ENCODE measurements at places on chromosomes 4 and X. TPM values are rescaled to one million over a fixed set of nuclear protein-coding genes. Genes with fewer than 3 reads are reported as not detected.

DNA sequence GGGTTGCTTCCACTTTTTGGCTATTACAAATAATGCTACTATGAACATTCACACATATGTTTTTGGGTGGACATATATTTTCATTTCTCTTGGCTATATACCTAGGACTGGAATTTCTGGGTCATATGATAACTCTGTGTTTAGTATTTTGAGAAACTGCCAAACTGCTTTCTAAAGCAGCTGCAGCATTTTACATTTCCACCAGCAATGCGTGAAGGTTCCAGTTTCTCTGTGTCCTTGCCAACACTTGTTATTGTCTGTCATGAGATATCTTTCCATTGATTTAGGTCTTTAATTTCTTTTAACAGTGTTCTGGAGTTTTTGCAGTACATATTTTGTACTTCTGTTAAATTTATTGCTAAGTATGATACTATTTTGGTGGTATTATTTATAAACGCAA is 48.3 kb downstream of the CLCN5 start:
- H3K4me3 ChIP-seq = no peak overlapping the region
- DNase-seq = no peak
- H3K4me1 ChIP-seq = no peaks in the 10 kb centered on the region
- H3K27ac ChIP-seq = no peak overlapping the region
- H3K27me3 ChIP-seq = no peaks in the 10 kb centered on the region

GRCh38 chrX:39541881-39542280 is 555.9 kb downstream of the BCOR start:
- H3K4me3 ChIP-seq = no peak overlapping the region
- H3K27ac ChIP-seq = no peak overlapping the region
- H3K27me3 ChIP-seq = no peaks in the 10 kb centered on the region
- H3K36me3 ChIP-seq = no peaks in the 10 kb centered on the region
- no peaks in the 10 kb centered on the region for H3K4me1 ChIP-seq

CLOCK gene
- 37.8 TPM for total RNA-seq

GRCh38 chr4:1674682-1675081 is 9.4 kb downstream of the FAM53A start:
- H3K4me3 ChIP-seq = no peak overlapping the region
- H3K27ac ChIP-seq = no peak overlapping the region
- no peaks in the 10 kb centered on the region for H3K27me3 ChIP-seq
- peaks cover 13% of the 10 kb centered on the region for H3K36me3 ChIP-seq
- H3K4me1 ChIP-seq = no peaks in the 10 kb centered on the region

DNA sequence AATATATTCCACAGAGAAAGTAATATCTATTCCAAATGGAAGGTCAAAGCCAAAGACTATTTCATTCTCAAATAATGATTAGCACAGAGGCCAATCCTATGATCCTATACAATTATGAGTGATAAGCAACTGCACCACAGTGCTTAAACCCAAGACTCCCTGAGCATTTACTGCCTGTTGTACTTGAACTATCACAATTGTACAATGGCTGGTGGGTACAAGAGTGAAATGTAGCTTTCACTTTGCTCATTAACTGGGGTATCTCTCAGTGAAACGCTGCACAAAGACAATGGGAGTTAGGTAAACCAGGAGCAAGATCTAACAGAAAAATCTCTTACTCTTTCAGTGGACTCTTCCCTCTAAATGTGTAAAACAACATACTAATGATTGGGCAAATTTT is 24.3 kb downstream of the ABCG2 start:
- H3K27me3 ChIP-seq = no peaks in the 10 kb centered on the region
- no peak overlapping the region for H3K4me3 ChIP-seq
- no peaks in the 10 kb centered on the region for H3K36me3 ChIP-seq
